Stimulated activated CD4-positive, alpha-beta T cell treated with anti-CD3 and anti-CD28 coated beads, Interleukin-1b, Interleukin-23, amount 100 ng/mL, for 1 hour (primary cell): ENCODE measurements at places on chromosomes 1 and 21.

DNA sequence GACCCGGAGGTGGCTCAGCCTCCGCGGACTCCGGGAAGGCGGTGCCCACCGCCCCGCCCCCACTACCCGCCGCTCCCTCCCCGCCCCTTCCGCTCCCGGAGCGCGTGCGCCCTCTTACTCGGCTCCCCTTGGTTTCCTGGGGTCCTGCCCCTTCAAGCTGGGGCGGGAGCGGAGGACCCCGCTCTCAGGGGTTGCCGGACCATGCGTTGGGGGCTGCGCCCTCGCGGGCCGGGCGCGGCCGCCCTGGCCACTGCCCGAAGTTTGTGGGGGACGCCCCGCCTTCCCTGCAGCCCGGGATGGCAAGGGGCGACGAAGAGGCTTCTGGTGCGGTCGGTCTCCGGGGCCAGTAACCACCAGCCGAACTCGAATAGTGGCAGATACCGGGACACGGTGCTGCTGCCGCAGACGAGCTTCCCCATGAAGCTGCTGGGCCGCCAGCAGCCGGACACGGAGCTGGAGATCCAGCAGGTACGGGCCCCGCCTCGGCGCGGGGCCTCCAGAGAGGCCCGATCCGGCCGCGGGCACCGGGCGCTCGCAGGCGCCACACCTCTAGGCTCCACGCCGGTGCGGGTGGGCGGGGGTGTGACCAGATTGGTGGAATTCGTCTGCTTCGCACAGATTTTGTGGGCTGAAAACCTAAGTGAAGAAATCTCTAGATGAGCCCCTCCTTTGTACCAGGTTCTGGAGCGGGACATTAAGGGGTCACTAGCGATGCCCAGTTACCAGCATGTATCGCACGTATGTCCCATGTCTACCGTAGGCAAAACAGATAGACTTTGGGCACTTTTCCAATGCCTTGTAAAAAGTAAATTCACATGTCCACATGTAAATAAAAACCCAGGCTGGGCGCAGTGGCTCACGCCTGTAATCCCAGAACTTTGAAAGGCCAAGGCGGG, at the start of gene IARS2:
Gene IARS2, plus strand, starts transcription at position 117 of the 896 bp plus-strand sequence. Its CDS starts 85 bp downstream, at position 202.
- peak; percentile 82 for DNase-seq

GRCh38 chr1:85319491-85319890, 43.1 kb upstream of the BCL10 start:
- no peak for DNase-seq

- no peak for DNase-seq
These were observed 81.6 kb downstream of the FAF1 start for GRCh38 chr1:50878434-50878833.

DNA sequence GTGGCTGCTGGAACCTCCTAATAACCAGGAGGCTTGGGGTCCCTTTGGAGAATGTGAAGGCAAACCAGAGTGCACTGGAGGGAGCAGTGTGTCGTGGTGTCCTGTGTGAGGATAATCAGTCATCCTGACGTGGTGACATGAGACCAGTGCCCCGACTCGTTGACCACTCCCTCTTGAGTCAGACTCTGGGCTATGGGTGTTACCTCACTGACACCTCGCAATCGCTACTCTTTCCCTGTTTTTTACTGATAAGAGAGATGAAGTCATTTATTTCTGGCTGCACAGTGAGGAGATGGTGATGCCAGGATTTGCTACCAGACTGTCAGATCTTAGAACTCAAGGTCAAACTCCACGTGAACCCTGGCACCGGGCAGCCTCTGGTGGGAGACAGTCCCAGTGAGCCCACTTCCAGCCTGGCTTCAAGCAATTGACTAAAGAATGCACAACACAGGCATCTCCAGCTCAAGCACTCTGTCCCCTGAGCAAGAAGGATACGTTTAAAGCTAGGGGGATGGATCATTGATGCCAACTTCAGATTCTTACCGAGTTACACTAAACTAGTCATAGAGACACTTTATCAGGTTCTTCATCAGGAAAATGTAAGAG, 30.3 kb downstream of the UBASH3A start:
- DNase-seq: no peak

DNA sequence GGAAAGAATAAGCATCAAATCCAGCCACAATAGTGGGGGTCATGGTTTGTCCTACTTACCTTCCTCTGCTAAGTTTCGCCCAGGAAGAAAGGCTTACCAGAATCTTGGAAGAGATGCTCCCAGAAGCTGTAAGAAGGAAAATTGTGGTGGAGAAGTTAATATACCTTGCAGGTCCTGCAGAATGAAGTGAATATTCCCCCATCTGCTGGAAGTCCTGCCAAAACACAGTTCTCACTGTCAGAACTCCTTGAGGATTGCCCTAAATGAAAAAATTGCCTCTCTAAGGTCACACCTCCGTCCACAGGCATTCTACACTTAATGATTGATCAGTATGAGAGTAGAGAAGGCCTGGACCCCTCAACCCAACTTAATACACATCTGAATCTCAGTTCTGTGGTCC, 78.4 kb upstream of the RGS21 start:
- DNase-seq: no peak

DNA sequence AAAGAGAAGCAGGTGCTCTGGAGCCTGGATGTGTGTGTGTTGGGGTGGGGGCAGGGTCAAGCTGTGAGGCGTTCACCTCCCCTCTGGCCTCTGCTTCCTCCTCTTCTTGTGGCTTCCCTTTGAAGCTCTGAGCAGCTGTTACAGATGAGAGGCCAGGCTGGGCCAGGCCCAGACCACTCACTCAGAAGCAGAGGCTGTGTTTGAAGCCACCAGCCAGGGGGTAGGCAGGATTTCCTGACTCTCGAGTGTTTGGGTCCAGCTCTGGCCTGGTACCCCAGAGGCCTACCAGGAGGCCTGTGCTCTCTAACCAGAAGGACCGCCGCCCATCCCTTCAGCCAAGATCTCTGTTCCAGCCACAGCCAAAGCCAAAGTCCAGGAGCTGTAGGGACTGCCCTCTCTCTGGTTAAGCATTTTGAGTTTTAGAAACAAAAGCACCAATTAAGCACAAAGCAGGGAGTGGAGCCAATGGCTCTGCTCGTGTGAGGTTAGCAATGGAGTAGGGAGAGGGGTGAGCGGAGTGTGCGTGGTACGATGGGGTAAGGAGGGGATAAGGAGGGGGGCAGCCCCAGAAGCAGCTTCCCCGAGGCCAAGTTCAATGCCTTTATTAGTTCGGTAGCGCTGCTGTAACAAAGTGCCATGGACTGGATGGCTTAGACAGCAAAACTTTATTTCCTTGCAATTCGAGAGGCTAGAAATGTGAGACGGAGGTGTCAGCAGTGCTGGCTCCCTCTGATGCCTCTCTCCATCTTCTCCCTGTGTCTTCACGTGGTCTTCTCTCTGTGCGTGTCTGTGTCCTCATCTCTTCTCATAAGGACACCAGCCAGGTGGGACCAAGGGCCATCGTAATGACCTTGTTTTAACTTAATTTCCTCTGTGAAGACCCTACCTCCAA, 20.5 kb downstream of the RCSD1 start:
- DNase-seq: no peak

DNA sequence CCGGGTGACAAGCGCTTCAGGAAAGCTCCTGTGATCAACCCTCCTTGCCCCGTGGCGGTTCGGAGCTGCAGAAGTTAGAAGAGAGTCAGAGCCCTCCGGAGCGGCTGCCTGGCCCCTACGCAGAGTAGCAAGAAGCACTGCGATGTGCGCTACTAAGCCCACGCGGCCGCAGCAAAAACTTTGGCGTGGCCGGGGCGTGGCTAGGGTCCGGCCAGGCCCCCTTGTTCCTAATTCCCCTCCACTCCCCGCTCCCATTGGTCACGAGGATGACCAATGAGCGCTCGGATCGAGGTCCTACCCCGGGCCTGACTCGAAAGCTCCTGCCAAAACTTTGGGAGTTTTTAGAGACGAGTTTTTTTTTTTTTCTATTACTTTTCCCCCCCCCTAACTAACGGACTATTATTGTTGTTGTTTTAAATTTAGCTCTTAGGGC, at the start of gene HLX:
Gene HLX, plus strand, starts transcription at position 368 of the 433 bp plus-strand sequence. CDS start 415 bp downstream, outside the sequence.
- DNase-seq: no peak

- no peak for DNase-seq
These were observed 4.0 kb downstream of the OSCP1 start for GRCh38 chr1:36446271-36446670.

- DNase-seq: no peak
These were observed 48.4 kb upstream of the CD34 start for GRCh38 chr1:207959141-207959825.

DNA sequence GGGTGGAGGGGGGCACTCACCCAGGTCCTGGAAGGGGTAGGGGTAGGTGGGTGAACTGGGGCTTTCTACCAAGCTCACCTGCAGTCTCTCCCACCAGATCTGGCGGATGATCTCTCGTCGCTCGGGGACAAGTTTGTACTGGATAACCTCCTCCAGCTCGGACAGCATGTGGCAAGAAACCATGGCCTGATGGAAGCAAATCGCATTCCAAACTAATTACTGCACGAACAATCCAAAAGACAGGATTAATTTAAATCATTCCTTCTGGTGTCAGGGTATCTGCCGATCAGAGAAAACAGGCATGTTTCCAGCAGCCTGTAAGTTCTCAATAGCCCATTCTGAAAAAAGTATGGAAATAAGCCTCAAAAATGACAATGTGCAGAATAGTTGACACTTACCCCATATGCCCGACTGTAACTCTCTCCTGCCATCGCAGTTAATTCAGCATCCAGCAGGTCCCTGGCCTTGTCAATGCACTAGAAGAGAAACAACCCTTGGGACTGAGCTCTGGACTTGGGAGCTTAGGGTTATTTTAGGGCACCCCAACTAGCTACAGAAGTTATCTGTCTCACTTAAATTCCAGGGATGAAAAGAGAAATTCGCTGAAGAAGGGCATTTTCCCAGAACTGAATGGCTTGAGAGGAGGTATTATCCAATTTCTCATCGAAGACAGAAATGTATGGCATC, 44.4 kb upstream of the ANGPTL7 start:
- DNase-seq: no peak

DNA sequence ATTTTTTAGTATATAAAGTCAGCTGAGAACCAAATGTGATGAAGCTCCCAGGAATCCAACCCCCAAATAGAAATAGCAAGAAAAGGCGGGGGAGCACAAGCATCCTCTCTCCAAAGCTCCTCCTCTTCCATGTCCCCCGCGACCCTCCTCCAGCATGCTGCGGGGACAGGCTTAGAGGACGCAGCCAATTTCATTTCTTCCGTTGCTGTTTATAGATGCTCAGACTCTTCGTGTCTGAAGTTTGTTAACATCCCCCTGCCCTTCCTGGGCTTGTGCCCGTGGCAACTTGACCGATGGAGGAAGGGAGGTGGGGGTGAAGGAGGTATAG, 754 bp upstream of the NPPA start:
- DNase-seq: no peak

DNA sequence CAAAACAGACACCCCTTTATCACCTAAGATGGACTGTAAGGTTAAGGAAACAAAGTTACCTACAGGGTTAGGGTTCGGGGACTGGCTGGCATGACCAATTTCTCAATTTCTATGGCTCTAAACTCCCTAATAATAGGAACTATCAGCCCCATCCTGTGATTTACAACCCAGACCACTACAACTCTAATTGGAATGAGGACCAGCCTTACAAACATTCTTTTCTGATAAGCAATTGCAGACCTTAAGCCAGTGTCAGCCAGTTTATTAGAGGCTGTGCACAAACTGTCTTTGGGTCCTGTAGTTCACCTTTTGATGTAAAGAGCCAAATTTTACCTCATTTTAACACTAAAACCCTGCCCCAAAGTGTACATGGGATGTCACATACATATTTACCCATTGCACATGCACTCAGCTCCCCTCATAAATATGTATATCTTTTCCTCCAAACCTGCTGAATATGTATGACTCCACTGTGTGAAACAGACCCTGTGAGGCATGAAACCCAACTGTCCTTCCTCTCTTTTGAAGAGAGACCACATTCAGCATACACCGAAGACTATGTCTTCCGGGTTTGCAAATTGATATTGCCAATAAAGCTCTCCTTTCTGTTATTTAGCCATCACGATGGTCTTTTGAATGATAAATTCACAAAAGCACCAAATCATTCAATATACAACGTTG, 7.3 kb upstream of the APP start:
- no peak for DNase-seq

- no peak for DNase-seq
These were observed 36.5 kb upstream of the TENT5B start for GRCh38 chr1:27049100-27049499.

DNA sequence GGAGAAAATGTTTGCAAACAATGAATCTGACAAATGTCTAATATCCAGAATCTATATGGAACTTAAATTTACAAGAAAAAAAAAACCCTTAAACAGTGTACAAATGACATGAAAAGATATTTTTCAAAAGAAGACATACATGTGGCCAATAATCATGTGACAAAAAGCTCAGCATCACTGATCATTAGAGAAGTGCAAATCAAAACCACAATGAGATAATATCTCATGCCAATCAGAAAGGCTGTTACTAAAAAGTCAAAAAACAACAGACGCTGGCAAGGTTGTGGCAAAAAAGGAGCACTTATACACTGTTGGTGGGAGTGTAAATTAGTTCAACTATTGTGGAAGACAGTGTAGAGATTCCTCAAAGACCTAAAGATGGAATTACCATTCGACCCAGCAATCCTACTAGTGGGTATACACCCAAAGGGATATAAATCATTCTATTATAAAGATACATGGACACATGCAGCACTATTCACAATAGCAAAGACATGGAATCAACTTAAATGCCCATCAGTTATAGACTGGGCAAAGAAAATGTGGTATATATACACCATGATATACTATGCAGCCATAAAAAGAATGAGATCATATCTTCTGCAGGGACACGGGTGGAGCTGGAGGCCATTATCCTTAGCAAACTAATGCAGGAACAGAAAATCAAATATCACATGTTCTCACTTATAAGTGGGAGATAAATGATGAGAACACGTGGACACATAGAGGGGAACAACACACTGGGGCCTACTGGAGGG, 123.2 kb downstream of the PTPRC start:
- DNase-seq: no peak

DNA sequence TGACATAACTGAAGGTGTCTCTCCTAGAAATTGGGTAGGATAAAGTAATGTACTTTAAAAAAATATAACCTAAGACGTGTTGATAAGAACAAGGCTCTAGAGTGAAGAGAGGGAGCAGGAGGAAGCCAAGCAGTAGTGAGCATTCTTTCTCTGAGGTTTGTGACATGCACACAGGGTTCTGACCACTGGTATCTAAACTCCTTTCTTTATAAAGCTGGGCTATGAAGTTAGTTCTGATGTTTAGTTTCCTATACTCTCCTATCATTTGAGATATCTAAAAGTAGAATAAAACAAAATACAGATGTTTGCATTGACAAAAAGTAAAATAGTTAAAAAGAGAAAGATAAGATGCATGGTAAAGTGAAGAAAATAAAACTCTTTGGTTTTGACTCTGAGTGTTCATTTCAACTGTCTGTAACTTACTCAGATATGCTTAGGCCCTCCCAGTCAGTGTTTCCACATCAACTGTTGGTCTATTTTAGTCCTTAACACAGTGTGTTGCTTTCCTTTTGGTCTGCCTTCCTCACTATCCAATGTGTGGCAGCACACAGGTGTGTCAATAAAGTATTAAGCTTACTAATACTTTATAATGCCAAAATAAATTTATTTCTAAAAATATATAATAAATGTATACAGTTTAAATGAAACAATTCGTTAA, 543.5 kb downstream of the PTPRC start:
- DNase-seq: no peak

- no peak for DNase-seq
These were observed 143.5 kb downstream of the AKT3 start for GRCh38 chr1:243706563-243706962.

- DNase-seq: no peak
These were observed 42.2 kb downstream of the KCNK1 start for GRCh38 chr1:233656032-233656635.
